ENCODE measurements at places on chromosomes 7 and 10.

- no peak for DNase-seq
Observed at GRCh38 chr10:11626071-11626470, 14.6 kb upstream of the USP6NL start.

- DNase-seq: no peak
Observed at GRCh38 chr10:59757966-59758365, 4.7 kb upstream of the MRLN start.

DNA sequence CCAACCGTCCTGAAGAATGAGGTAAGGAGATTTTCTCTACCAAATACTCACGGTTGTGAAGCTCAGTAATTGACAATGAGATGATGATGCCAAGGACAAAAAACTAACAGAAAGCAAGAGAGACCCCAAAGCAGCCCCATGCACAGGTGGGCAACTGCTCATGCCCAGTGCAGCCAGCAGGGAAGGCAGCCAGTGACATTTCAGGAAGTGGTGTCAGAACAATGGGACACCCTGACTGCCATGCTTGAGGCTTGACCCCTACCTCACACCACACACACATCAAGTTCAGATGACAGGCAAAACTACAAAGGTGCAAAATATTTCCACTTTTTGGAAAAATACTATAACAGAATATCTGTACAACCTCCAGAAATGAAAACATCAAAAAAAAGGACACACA lies 66.9 kb downstream of the CFAP46 start:
- no peak for DNase-seq

DNA sequence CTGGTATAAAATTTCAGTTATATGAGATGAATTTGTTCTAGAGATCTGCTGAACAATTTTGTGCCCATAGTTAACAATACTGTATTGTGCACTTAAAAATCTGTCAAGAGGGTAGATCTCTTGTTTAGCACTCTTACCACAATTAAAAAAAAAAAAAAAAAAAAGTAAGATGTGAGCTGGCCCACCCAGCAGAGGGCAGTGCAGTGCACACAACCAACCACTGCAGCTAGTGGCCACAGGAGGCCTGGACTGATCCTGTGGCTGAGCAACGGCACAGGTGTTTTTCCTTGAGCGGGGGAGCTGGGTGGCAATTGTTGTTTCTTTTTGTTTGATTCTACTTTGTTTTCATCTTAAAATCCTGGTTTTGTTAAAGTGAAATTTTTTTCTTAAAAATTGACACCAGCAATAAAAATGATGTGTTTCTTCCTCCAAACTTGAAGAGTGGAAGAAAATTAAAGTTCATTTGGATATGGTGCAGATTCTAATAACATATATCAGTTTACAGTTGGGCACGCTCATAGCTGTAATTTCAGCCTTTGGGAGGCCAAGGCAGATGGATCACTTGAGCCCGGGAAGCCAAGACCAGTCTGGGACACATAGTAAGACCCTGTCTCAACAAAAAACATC lies 171.1 kb upstream of the TBX20 start:
- DNase-seq: peak; percentile 76

GRCh38 chr10:132845780-132846595 lies 60.0 kb upstream of the NKX6-2 start:
- no peak for DNase-seq

GRCh38 chr7:36960105-36960504 lies 235.8 kb upstream of the AOAH start:
- DNase-seq: no peak

GRCh38 chr10:133072196-133072595 lies 15.5 kb upstream of the ADGRA1 start:
- DNase-seq: no peak

DNA sequence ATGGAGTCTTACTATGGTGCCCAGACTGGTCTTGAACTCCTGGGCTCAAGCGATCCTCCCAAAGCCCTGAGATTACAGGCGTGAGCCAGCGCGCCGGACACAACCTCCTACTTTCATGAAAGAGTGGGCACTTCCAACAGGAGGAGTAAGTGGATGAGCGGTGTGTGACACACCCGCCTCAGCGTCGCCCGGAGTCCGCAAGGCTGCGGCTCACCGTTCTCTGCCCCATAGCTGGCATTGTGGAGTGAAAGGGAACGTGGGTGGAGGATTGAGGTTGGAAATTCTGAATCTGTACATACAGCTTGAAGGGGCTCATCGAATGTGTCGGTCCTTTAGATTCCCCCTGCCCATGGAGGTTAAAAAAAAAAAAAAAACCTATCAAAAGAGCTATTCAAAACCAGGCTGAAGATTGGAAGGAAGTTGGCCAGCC lies 524 bp upstream of the PRXL2A start:
- DNase-seq: no peak

DNA sequence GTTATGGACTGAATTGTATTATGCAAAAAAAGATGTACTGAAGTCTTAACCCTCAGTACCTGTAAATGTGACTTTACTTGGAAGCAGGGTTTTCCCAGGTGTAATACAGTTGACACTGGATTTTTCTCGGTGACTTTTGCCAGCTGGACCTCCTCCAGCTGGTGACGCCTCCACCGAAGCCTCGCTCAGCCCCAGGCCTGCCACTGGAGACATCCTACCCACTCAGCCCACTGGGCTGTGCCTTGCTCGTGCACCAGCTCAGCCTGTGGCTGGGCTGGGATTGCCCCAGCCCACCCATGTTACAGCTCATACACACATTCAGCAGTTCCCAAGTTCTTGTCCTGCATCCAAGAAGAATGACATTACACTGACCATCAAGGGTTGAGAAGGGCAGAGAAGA lies 42.4 kb upstream of the GPR22 start:
- no peak for DNase-seq
